Activated naive CD4-positive, alpha-beta T cell treated with anti-CD3 and anti-CD28 coated beads, Interleukin-2, amount 50 U/mL, for 16 hours (primary cell): ENCODE measurements at places on chromosomes 2 and 18.

DNA sequence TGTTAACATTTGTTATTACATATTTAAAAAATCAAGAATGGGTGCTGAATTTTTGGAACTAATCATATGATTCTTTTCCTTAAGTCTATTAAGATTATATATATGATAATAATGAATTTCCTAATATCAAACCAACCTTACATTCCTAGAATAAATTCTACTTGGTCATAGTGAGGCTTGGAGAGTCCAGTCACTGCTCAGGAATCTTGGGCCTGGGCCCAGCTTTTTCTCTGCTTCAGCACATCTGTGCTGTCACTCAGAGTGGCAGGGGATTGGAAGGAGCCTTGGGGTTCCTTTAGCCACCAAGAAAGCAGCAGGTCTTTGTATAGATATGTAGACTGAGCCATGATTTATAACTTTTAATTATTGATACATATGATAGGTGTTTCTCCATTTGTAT is 19.9 kb upstream of the ZAP70 start:
- DNase-seq = no peak

DNA sequence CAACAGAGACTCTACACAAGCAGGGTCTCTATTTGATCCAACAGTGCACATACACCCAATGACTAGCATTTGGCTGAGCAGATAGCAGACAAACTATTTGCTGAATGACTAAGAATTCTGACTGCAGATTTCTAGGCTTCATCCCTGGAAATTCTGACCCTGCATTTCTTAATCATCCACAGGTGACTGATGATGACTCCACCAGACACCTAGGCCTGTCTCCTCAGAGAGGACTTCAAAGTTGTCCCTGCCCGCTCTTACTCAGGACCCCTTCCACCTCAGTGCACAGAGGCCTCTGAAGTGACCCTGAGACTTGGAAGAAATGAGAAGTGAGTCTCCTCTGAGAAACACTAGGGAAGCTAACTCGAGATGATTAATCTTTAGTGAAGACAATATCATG is 51.3 kb downstream of the SEPTIN10 start:
- DNase-seq = no peak

GRCh38 chr18:4586731-4587130 is 131.6 kb upstream of the DLGAP1 start:
- no peak for DNase-seq

- DNase-seq = no peak
Observed at GRCh38 chr2:189407281-189408209, 33.7 kb upstream of the WDR75 start.
